ENCODE measurements at places on chromosomes 4 and X.

GRCh38 chr4:7857238-7857701, 82.4 kb downstream of the AFAP1 start:
- no peak for DNase-seq

DNA sequence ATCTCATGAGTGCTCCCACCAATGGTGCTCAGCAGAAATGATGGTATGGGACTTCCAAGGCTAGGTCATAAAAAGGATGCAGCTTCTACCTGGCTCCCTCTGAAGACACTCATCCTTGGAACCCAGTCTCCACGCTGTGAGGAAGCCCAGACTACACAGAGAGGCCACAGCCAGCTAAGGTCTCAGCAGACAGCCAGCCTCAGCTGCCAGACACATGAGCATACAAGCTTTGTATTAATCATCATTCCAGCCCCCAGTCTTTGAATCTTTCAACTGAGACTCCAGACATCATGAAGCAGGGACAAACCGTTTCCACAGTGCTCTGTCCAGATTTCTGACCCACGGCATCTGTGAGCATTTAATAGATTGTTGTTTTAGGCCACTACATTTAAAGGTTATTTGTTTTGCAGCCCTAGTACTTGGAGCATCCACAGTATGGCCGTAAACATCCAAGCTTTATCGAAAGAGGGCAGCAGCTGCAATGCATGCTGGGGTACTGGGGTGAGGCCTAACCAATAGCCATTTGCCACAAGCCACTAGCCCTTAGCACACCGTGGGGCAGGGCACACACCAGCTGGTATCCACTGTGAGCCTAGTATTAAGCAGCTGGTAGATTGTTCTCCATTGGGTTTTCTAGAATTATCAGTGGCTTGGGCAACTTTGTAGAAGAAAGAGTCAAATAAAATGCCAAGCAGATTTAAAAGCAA, 449.1 kb downstream of the BCOR start:
- no peak for DNase-seq

DNA sequence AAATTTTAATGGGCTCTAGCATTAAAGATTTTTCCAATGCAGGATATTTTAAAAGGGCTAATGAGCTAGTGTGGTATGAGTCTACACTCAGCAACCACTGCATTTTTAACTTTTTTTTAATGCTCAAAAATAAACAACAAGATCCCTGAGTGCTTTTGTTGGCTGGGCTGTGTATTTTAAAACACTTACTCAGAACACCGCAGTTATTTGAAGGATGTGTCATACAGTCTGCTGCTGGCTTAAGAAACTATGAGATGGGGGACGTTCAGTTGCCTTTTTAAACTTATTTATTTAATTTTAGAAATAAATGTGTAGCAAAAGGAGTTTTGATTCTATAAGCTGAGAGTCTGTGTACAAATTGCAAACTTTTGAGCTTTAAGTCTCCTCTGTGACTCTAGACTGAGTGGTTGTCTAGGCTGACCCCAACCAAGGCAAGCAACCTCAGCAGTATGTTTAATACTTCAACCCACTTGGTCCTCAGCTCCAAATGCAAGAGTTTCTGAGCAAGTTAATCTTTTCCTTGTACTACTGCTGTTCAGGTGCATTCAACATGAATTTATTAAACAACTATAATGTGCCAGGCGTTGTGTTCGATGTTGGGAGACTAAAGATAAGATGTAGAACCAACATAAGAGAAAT, 278.6 kb upstream of the DIPK2B start:
- no peak for DNase-seq

- DNase-seq, result no peak
Observed at GRCh38 chr4:154741922-154742850, 1.6 kb upstream of the LRAT start.

DNA sequence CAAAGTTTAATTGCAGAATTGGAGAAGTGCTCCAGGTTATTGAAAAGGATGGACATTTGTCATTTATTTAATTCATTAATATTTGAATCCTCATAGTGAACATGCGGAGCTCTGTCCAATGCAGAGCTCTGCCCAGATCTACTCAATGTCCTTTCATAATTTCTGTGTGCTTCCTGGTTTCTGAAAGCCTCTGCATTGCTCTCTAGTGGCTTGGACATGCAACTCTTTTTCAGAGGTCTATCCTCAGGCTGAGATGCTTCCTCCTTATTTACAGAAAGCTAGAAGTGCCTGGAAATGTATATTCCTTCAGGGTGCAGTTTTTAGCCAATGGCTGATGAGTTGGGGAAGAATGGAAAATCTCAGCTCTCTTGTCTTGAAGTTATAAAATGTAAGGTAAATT, 786.1 kb upstream of the AADAT start:
- no peak for DNase-seq

- no peak for DNase-seq
Observed at GRCh38 chr4:62528874-62529273, 1328.7 kb downstream of the ADGRL3 start.

GRCh38 chr4:99965674-99966350, 15.7 kb upstream of the H2AZ1 start:
- no peak for DNase-seq

DNA sequence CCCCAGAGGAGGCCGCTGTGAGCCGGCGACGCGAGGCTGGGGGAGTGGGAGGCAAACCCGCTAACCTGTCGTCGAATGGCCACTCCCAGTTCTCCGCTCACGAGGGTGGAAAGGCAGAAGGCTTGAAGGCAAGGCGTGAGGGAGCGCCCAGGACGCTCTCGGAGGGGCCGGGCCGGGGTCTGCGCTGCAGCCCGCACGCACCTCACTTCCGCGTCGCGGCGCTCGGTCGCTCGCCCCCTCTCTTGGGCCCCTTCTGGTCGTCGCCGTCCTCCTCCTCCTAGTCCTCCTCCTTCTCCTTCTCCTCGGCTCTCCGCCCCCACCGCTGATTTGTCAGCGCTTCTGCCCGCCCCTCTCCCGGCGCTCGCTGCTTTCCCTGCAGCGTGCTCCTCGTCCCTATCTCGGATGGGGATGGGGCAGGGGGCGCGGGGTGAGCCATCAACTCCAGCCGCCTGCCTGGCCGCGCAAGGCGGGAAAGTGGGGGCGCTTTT, at the start of gene SNCA:
SNCA (minus strand) TSS at position 265 of the 488 bp plus-strand sequence. CDS start 1,494 bp downstream, outside the sequence.
- DNase-seq, result no peak

- DNase-seq, result no peak
Observed at GRCh38 chrX:23826653-23827052, 43.7 kb downstream of the SAT1 start.

DNA sequence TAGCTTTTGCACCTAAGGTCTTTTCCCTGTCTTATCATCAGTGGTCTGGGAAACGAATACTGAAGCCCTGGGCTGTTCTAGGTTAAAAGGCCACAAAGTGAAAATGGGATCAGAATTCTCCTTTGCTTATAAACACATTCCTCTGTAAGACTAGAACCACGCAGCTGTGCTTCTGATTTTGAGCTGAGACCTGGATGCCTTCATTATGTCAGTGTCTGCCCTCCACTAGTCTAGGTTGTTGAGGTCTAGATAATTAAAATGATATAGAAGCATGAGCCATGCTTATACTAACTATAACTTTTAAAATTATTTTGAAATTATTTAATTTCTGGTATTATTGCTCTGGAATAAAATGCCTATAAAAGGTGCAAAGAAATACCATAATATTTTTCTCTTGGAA, 403.9 kb downstream of the ADGRL3 start:
- DNase-seq, result no peak

- no peak for DNase-seq
Observed at GRCh38 chr4:84498935-84499623, at the start of gene NKX6-1. Gene NKX6-1, minus strand, starts transcription at chr4:84499292. Its CDS starts 1,064 bp downstream, at chr4:84498228.

DNA sequence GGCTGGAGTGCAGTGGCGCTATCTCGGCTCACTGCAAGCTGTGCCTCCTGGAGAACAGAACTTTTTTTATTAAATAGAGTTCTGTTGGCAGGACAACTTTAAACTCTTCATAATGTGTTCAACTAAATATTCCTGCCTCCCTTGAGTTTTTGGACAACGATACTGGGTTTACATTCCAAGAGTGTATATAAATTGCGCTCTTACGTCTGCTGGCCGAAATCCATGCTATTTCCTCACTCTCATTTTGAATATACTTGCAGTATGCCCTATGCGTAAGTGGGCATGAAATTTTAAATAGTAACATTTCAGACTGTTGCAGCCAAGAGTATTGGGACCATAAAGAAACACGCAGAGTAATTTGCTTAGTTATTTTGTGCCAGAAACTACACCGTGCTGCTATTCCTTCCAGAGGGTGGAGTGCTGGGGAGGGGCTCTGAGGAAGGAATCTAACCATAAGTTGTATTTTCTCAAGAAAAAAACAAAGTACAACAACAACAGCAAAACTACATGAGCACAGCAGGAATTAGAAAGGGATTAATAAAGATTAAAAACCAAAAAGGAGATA, 480.0 kb downstream of the NLGN4X start:
- no peak for DNase-seq

GRCh38 chr4:178165951-178166308, 723.7 kb upstream of the AGA start:
- no peak for DNase-seq

DNA sequence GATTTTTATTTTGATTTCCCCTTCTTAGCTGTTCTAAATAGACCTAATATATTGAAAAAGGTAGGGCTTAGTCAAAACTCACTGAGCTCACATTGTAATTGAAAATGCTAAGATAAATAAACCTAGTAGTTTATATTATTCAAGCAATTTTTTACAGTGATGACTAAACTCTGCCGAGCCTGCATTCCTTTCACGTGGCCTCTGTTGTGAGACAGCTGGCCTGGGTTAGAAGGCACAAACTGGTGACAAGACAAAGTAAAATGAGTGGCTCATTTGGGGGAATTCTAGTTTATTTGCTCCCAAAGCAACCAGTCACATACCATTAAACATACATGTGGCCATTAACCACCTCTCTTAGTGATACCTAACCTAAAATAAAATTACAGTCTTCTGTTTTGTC, 169.4 kb upstream of the TEX13C start:
- no peak for DNase-seq

DNA sequence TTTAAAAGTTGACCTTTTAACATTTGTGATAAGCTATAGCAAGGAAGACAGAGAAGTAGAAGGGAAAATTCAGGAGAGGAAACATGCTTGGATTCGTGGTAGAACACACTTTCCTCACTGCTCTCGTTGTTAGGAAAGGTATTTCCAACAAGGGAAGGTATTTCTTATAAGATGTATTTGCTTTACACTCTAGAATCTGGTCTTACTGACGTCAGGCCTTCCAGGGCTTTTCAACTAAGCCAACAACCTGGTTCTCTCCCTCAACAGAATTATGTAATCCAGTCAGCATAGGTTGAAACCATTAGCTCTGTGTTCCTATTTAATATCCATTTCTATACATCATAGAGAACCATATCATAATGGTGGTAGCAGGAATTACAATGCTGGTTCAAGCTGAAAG, 241.9 kb downstream of the SLC39A8 start:
- no peak for DNase-seq

- no peak for DNase-seq
Observed at GRCh38 chr4:53450773-53451172, 73.3 kb downstream of the FIP1L1 start.

DNA sequence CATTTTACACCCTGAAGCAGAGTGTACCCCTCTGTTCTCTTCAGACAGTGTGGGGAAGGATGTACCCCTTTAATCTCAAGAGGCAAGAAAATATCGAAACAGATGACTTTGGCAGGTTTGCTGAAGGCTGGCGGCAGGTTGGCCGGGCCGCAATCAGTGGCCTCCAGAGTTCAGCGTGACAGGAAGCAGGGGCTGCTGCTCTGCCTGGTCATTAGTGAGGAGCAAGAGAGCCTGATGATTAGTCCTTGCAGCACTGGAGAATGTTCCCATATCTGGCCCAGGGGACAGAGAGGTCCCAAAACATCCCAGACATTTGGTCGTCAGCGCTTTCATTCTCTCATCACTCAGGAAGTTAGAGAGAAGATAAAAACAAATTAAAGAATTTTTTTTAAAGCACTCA, 352.8 kb downstream of the SPRY1 start:
- DNase-seq, result no peak

DNA sequence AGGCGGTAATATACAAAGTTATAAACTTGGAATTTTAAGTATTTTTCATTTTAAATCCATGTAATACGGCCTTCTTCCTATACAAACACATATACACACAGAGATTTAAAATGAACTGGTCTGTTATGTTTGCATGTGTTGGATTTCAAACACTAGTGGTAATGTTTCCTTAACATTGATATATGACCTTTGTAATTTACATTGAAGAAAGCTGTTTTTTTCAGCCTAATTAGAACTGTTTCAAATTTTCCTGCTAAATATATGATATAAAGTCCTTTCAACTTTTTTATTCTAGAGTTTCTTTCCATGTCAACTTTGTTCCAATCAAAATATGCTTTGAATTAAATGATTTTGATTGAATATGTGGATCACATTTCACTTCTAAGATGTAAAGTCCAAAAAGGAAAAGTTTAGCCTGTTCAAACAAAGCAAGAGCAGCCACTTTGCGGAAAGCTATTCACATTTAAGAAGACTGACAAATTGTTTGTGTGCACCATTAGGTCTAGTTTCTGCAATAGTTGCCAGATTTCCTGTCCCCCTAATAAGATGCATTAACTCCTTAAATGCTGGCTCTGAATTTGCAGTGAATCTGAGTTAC, 226.0 kb upstream of the MAB21L2 start:
- DNase-seq, result no peak

GRCh38 chr4:15542760-15543159, 73.1 kb downstream of the CC2D2A start:
- DNase-seq, result no peak

DNA sequence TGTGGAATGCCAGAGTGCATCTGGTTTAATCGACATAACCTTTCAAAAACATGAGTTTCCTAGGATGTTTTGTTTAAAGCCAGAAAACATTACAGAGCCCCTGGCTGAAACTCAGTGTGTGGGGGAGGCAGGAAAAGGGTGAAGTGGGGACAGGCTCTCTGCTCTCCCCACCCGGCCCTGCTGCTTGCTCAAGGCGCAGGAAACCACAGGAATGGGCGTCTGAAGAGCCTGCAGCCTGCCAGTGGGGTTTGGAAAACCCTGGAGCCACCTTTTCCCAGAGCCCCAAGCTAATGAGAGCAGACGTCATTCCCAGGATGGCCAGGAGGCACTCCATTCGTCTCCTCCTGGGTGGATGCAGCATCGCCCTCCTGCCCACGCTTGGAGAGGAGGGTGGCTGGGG, 240.6 kb downstream of the AFAP1 start:
- DNase-seq, result no peak

GRCh38 chrX:109475174-109475891, 6.6 kb downstream of the GUCY2F start:
- no peak for DNase-seq

GRCh38 chr4:162323919-162324318, 160.1 kb upstream of the FSTL5 start:
- DNase-seq, result no peak

DNA sequence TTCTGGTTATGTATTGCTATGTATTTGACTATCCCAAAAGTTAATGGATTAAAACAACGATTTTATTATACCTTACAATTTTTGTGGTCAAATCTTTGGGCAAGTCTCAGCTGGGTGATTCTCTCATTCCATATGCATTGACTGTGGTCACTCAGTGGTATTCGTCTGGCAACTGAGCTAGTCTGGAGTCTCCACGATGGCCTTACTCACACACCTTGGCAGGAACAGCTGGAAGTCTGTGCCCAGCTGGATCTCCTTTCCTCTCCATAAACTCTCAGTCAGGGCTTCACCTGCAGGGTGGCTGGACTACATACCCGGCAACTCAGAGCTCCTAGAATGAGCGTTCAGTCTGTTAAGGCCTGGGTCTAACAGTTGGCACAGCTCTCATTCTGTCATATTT, 141.1 kb upstream of the WDFY3 start:
- no peak for DNase-seq
